Osteocyte (in vitro differentiated cells): ENCODE measurements at places on chromosomes 7 and 10.

- H3K4me1 ChIP-seq = no peaks in the 10 kb centered on the region
- DNase-seq = no peak
- H3K27me3 ChIP-seq = no peaks in the 10 kb centered on the region
- H3K36me3 ChIP-seq = no peaks in the 10 kb centered on the region
Observed at GRCh38 chr10:68166871-68167585, 57.7 kb downstream of the MYPN start.

DNA sequence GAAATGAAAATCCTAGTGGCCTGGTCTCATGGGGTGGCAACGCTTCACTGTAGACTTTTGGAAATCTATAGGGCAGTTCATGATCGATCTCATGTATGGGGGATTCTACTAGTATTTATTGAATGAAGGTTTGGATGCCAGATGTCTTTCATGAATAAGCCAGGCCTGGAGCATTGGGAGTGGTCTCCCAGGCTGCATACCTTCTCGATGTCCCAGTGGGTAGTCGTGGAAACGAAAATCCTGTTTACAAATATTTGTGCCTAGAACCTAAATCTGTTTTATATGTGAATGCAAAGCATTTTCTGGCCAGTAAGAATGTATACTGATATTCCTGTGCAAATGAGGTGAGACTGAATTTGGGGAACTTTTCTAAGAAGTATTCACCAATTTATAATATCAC is 105.0 kb upstream of the C1QL3 start:
- H3K4me3 ChIP-seq = no peak overlapping the region
- H3K36me3 ChIP-seq = no peaks in the 10 kb centered on the region
- H3K4me1 ChIP-seq = no peaks in the 10 kb centered on the region
- no peaks in the 10 kb centered on the region for H3K27me3 ChIP-seq

GRCh38 chr10:19816411-19817230 is at the start of gene PLXDC2:
TSS of gene PLXDC2 (plus strand) at chr10:19816432.
- peak within 1 kb of the TSS; percentile 93 for H3K4me3 ChIP-seq
- peaks cover 5% of the 10 kb centered on the region for H3K36me3 ChIP-seq
- DNase-seq = no peak
- H3K27me3 ChIP-seq = peaks cover 44% of the 10 kb centered on the region
- H3K27ac ChIP-seq = peak within 1 kb of the TSS; percentile 85

DNA sequence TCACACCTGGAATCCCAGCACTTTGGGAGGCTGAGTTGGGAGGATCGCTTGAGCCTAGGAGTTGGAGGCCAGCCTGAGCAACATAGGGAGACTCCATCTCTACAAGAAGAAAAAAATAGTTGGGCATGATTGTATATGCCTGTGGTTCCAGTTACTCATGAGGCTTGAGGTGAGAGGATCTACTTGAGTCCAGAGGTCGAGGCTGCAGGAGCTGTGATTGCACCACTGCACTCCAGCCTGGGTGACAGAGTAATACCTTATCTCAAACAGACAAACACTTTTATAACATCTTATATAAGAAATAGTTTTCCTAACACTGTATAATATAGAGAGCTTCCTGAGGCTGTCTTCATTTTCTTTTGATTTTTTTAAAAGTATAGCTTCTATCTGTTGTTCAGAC is 448.4 kb upstream of the COBL start:
- DNase-seq = no peak
- no peaks in the 10 kb centered on the region for H3K36me3 ChIP-seq
- no peaks in the 10 kb centered on the region for H3K27me3 ChIP-seq
- no peak overlapping the region for H3K27ac ChIP-seq
- no peaks in the 10 kb centered on the region for H3K4me1 ChIP-seq

DNA sequence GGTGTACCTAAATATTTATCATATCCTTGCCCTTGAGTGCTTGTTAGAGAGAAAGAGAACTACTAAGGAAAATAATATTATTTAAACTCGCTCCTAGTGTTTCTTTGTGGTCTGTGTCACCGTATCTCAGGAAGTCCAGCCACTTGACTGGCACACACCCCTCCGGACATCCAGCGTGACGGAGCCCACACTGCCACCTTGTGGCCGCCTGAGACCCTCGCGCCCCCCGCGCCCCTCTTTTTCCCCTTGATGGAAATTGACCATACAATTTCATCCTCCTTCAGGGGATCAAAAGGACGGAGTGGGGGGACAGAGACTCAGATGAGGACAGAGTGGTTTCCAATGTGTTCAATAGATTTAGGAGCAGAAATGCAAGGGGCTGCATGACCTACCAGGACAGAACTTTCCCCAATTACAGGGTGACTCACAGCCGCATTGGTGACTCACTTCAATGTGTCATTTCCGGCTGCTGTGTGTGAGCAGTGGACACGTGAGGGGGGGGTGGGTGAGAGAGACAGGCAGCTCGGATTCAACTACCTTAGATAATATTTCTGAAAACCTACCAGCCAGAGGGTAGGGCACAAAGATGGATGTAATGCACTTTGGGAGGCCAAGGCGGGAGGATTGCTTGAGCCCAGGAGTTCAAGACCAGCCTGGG is 11.4 kb downstream of the SERPINE1 start:
- H3K27ac ChIP-seq = peak overlapping the region; percentile 97
- H3K4me1 ChIP-seq = peaks cover 63% of the 10 kb centered on the region
- no peaks in the 10 kb centered on the region for H3K27me3 ChIP-seq
- H3K36me3 ChIP-seq = peaks cover 43% of the 10 kb centered on the region

- H3K4me1 ChIP-seq = peaks cover 14% of the 10 kb centered on the region
- DNase-seq = no peak
- H3K27me3 ChIP-seq = no peaks in the 10 kb centered on the region
- no peaks in the 10 kb centered on the region for H3K36me3 ChIP-seq
Observed at GRCh38 chr10:24434961-24435360, 226.0 kb downstream of the KIAA1217 start.
